Osteoblast (primary cell): ENCODE measurements at places on chromosomes 4 and X. TPM values are rescaled to one million over a fixed set of nuclear protein-coding genes. Genes with fewer than 3 reads are reported as not detected.

DNA sequence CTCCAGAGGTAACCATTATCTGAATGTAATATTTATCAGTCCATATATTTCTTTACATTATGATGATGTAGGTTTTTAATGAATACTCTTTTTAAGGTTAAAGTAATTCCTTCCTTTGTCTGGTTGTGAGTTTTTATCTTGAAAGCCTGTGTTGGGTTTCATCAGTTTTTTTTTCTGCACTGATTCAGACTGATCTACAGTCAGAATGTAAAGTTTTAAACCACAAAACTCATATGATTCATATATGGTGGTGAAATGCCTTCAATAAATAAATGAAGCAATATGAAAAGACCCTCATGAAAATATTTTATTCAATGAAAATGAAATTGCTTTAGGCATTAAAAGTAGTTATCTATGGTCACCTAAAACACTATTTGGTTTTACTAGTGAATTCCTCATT, 47.1 kb downstream of the SORBS2 start:
- DNase-seq, result no peak

GRCh38 chr4:176838601-176839433, 46.1 kb upstream of the VEGFC start:
- DNase-seq, result no peak

- no peak for DNase-seq
Observed at GRCh38 chr4:47418147-47418546, 45.4 kb downstream of the COMMD8 start.

DNA sequence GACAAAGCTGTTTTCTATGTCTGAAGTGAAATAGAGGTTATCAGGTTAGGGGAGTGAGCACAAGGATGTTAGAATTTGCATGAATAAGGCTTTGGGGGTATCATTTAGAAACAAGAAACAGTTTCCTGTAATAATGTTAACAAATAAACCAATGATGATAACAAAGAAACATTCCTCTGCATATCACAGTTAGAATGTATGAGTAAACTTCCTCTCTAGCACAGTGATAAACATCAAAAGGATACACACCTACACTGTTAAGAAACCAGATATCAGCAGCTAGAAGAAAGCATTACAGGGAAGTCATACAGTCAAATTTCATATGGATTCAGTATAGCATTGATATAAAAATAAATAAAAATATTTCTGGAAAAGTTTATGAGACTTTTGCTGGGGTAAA, 340.0 kb upstream of the MAGEB16 start:
- DNase-seq, result no peak

Gene IQCM
- total RNA-seq, result not detected in 2 replicates

DNA sequence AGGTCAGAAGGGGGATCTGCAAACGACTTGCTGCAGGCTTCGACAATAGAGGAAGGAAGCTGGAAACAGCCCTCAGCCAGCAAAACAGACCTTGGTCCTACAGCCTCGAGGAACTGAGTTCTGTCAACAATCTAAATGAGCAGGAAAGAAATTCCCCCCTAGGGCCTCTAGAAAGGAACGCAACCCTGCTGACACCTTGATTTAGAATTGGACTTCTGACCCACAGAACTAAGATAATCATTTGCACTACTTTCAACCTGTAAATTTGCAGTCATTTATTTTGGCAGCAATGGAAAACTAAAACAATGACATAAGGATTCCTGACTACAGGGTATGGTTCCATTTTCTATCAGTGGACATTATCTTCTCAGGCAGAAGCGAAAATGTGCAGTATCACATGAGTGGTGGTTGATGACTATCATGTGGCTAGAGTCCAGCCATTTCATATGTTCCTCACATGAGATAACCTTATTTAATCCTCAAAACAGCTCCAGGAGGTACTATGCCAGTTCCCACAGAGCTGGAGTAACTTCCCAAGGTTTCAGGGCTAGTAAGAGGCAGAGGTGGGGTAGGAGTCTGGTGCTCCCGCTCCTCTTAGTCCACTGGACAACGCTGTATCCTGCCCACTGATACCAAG, 61.6 kb downstream of the SAT1 start:
- no peak for DNase-seq

- no peak for DNase-seq
Observed at GRCh38 chr4:170037481-170037880, 11.3 kb upstream of the MFAP3L start.

GRCh38 chr4:113069212-113069892, 19.9 kb downstream of the ANK2 start:
- peak; percentile 18 for DNase-seq

DNA sequence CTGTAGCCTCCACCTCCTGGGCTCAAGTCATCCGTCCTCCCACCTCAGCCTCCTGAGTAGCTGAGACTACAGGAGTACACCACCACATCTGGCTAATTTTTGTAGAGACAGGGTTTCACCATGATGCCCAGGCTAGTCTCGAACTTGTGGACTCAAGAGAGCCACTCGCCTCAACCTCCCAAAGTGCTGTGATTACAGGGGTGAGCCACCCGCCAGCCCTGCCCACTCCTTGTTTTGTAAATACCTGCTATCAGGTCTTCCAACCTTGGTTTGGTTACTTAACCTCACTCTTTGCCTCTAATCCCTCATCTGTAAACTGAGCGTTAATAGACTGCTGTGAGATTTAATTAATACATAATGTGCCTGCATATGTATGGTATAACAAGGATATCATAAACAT, 803 bp downstream of the CNGA1 start:
- DNase-seq, result no peak

DNA sequence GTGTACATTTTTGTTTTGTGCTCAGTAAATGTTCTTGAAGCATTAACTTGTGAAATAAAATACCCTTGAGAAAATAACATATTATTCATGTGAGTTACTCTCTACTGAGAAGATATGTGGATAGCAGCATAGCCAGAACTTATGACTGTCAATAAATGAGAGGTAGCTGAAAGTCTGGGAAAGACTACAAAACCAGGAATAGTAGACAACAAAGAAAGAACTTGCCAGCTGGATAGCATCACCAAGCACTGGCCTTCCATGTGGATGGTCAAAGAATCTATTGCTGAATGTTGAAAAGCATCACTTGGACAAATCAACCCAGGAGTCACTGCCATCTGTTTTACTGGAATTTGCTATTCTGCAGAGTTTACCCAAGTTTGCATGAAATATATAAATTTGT, 650.0 kb upstream of the HTR2C start:
- DNase-seq, result no peak

GRCh38 chrX:31007321-31007720, 64.5 kb downstream of the FTHL17 start:
- DNase-seq, result no peak

GRCh38 chr4:165489786-165490185, 111.0 kb downstream of the CPE start:
- DNase-seq, result no peak

Gene PDZD4
- total RNA-seq, result under 0.01 TPM in 2 replicates

GRCh38 chrX:28998609-28999135, 411.4 kb downstream of the IL1RAPL1 start:
- DNase-seq, result no peak

DNA sequence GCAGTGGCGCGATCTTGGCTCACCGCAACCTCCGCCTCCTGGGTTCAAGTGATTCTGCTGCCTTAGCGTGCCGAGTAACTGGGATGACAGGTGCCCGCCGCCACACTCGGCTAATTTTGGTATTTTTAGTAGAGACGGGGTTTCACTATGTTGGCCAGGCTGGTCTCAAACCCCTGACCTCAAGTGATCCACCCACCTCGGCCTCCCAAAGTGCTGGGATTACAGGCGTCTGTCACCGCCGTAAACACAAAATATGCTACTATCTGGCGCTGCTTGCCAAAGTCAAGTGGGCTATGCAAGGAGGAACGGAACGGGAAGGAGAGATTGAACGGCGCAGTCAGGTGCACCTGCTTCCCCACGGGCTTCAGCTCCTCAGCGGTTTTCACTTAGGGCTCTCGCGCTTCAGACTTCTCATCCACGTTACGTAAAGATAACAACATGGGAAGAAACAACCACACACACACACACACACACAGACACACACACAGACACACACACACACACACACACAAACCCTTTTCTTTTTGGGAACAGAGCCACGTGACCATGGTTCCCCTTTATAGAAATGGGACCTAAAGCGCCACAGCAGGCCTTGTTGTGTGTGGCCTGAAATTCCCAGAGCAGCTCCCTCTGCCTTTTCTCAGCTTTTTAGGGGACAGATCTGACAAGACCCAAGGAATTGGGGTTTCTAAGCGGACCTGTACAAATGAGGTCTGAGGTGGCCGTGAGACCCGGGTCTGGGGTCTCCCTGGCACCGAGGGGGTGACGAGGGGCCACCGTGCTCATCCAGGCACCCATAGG, 1.5 kb downstream of the P2RY8 start:
- DNase-seq, result no peak

Gene TMEM144
- total RNA-seq, result 6.8 and 8.0 TPM in 2 replicates

Gene MAGEE2
- total RNA-seq, result not detected in 2 replicates
